ENCODE measurements at places on chromosomes 3 and 15.

DNA sequence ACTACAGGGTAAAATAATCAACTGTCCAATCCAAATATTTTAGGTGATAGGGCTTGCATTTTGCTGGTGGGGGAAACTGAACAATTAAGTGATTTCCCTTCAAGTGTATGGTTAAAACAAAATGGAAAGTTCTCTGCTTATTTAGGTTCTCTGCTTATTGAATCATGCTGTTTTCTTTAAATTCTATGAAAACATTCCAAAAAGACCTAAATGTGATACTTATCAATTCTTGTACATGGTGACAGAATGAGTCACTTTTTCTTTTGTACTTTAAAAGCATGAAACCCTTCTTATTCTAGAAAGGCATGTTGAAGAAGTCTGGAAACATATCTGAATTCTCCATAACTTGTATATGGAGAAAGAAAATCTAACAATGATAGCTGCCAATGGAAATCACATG is 192.6 kb downstream of the FMN1 start:
- no peak for ATAC-seq

GRCh38 chr3:100317912-100318311 is 16.6 kb upstream of the NIT2 start:
- no peak for ATAC-seq

GRCh38 chr3:194476784-194477183 is 10.0 kb downstream of the ATP13A3 start:
- ATAC-seq: no peak

- ATAC-seq: no peak
Measured at GRCh38 chr3:48065035-48065434, 48.8 kb upstream of the MAP4 start.

- no peak for ATAC-seq
Measured at GRCh38 chr15:38559131-38559530, 5.5 kb downstream of the RASGRP1 start.

- peak; percentile 46 for ATAC-seq
Measured at GRCh38 chr3:53753518-53754183, 92.6 kb downstream of the CHDH start.

DNA sequence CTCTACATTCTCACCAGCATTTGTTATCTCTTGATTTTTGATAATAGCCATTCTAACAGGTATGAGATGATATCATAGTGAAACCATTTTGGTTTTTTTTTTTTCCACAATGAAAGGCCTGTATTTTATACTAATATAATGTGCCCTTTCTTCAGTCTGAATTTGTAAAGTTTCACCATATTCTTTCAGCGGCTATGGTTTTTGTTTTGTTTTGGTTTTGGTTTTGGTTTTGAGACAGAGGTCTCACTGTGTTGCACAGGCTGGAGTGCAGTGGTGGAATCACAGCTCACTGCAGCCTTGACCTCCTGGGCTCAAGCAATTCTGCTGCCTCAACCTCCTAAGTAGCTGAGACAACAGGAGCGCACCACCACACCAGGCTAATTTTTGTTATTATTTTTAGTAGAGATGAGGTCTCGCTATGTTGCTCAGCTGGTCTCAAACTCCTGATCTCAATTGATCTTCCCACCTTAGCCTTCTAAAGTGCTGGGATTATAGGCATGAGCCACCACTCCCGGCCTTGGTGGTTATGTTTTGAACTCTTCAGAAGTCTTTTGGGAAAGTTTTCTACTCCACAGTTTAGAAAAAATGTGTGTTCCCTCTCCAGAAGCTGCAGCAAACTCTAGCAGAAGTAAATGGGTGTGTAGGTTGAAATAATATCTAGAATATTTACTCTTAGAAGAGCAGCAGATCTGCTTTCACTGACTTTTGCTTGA is 110.2 kb upstream of the UMPS start:
- ATAC-seq: no peak

DNA sequence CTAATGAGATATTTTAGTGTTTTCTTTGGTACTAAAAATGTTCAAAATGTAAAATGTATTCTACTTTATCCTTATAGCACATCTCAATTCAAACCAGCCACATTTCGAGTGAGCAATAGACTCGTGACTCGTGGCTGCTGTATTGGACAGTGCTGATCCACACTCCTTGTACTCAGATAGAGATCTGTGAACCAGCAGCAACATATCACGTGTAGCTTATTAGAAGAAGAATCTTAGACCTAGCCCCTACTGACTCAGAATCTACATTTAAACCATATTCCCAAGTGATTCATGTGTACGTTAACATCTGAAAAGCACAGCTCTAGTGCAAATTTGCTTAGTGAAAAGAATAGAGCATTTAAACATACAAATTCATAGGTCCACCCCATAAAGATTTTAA is 130.9 kb downstream of the IL1RAP start:
- ATAC-seq: no peak

GRCh38 chr3:172577987-172578570 is 54.8 kb upstream of the TNFSF10 start:
- no peak for ATAC-seq

DNA sequence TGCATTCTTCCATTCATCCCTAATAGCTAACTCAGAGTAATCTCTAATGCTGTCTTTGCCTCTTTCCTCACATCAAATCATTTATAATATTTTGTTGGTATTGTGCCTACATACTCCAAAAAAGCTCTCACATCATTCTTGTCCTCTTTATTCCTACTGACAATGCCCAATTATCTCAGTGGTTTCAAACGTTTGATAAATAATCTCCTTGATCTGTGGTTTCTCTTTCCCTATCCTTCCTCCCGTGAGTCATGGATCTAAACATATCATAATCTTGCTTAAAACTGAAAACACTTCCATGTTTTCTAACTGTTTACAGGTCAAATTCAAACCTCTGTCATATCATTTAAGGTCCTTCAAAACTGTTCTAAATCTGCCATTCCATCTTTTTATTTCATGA is 115.1 kb downstream of the CNTN6 start:
- no peak for ATAC-seq

- no peak for ATAC-seq
Measured at GRCh38 chr15:46077220-46077619, 442.4 kb downstream of the SQOR start.

All from stimulated activated memory B cell treated with anti-CD40 and anti-IgM and Interleukin-4, amounts not matched to agents 10 μg/mL and 1 μg/mL and 100 μg/mL, for 72 hours (primary cell).